ENCODE measurements at places on chromosomes 12 and 14.

GRCh38 chr12:69981881-69982475 is 157.0 kb downstream of the MYRFL start:
- DNase-seq, result no peak

DNA sequence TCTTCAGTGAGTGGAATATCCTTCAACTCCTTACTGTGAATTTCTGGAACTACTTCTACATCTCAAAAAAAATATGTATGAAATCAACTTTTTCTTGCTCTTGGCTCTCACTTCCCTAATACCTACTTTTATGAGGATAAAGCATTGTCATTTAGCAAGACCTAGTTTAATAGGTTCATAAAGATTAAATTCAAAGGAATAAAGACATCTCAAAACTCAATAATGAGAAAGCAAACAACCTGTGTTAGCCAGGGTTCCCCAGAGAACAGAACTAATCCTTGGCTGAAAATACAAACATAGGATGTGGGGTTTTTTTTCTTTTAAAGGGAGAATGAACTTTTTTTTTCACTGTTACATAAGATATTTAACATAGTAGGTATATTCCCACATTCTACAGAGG is 57.9 kb downstream of the SCFD1 start:
- no peak for DNase-seq

DNA sequence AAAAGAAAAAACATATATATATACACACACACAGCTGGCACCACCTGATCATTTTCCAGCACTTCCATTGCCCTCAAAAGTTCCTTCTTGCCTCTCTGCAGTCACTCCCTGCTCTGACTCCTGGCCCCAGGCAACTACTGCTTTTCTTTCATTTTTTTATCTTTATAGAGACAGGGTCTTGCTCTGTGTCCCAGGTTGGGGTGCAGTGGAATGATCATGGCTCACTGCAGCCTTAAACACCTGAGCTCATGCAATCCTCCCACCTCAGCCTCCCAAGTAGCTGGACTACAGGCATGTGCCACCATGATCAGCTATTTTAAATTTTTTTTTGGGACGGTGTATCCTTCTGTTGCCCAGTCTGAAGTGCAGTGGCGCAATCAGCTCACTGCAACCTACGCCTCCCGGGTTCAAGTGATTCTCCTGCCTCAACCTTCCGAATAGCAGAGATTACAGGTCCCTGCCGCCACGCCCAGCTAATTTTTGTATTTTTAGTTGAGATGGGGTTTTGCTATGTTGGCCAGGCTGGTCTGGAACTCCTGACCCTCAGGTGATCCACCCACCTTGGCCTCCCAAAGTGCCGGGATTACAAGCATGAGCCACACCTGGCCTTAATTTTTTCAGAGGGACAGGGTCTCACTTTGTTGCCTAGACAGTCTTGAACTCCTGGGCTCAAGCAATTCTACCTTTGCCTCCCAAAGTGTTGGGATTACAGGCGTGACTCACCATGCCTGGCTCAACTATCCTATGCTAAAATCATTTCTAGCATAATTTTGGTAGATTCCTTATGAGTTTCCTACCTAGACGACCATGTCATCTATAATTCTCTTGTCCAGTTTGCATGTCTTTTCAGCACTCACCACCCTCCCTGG is 7.8 kb downstream of the HSP90AA1 start:
- DNase-seq, result no peak

DNA sequence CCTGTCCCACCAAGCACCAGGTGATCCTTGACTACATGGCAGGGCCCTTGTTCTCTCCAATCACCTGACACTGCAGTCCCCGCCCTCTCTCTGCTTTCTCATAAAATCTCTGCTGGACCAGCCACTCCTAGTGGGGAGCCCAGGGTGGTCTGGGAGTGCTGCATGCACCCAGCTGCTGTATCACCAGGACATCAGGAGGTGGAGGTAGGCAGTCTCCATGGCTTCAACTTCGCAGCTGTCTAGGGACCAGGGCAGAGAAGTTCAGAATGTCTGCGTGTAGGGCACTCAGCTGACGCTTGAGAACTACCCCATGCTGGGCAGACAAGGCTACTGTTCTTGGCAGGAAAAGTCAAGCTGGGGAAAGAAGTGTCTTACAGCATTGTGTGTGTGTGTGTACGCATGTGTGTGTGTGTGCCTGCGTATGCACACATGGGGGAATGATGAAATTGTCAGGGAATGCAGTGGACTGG is 2.6 kb downstream of the WSCD2 start:
- no peak for DNase-seq

- no peak for DNase-seq
These were observed 218.5 kb downstream of the NUAK1 start for GRCh38 chr12:105920161-105920684.

DNA sequence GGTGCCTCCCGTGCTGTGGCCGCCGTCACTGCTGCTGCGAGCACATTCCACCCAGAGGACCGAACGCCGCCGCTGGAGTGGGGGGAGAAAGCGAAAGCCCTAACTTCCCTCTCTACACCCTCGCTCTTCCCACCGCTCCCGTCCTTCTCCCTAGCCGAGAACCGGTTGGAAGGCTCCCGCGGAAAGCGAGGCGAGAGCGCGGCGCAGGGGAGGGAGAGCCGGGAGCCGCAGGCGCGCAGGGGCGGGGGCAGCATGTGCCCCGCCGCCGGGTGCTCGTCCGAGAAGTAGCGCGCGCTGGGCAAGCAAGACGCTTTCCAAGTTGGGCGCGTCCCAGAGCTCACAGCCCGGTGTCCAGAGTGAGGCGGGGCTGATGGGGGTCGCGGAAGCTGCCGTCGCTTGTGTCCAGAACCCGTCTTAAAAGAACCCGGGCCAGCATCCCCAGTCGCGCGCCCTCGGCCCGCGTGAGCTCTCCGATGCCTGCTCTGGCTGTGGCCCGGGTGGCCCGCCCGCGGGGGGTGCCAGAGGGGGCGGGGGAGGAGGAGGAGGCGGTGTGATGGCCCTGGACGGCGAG is at the start of gene TRHDE:
TRHDE (plus strand) TSS at position 280 of the 571 bp plus-strand sequence; CDS start at position 554, 274 bp downstream.
- peak; percentile 54 for DNase-seq

- DNase-seq, result no peak
These were observed 1.6 kb downstream of the MGAT4C start for GRCh38 chr12:86254399-86255107.

- no peak for DNase-seq
These were observed 77.1 kb downstream of the PLEKHA5 start for GRCh38 chr12:19206493-19207077.

DNA sequence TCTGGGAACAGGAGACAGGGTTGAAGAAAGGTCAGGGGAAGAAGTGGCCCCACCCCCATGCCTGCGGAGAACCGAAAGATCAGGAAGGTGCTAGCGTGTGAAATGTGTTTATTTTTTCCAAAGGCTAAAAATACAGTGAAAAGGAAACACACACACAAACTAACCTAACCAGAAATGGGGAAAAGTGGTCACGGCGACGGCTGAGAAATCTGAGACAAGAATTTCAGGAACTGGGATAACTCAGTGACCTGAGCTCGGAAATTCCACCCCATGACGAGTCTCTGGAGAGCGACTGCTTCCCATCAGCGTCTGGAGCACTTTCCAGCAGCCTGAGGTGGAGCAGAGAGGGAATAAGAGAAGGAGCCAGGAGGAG is 16.6 kb upstream of the RND1 start:
- DNase-seq, result no peak
